ENCODE measurements at places on chromosomes 13 and 19.

- DNase-seq, result no peak
Observed at GRCh38 chr13:90721937-90722336, 625.5 kb upstream of the MIR17HG start.

GRCh38 chr13:44371421-44371820 is 2.2 kb upstream of the SERP2 start:
- no peak for DNase-seq

DNA sequence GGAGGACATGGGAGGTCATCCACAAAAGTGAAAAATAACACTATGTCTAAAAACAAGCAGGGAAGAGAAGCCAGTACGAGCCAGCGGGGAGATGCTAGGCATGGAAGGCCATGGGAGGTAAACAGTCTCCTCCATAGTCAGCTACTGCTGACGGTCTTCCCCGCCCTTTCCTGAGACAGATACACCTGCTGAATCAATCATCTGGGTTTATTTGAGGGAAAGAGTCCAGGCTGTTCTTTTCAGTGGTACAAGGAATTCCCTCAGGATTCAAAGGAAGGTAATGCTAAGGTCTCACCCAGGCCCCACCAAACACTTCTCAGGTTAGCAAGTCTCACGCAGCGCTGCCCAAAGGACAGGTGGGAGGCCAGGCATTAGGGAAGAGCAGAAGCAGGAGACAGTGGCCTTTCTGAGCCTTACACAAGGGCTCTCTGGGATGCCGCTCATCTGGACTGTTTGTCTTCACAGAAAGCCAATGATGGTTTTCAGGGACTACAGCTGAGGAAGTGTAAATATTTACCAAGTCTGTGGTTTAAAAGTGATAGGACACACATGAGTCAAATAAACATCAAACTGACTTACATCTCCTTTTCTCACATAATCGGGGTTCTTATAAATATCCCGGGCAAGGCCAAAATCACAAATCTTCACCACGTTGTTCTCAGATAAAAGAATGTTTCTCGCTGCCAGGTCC is 173.9 kb downstream of the FLT1 start:
- no peak for DNase-seq

DNA sequence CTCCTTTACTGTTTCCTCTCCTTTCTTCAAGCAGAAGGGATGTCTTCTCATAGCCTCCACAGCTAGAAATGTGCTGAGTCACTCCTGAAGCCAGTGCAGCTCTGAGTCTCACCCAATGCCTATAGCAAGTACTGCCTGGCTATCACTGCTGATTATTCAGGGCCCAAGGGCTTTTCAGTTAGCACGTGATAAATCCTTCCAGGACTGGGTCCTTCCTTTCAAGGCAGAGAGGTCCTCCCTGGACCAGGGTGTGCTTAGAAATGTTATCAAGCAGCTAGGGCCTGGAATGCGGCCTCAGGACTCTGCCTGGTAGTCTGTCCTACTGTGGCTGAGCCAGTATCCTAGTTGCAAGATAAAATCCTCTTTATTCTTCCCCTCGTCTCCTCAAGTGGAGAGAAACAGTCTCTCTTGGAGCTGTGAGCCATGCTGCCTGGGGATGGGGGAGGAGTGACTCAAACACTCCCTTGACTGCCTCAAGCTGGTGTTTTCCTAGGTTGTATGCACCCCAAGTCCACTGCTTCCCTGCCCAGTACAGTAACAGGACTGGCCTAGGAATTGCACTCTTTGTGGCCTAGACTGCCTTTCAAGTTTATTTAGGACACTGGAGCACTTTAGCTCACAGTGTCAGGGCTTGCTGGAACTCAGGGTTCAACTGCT is 198.7 kb upstream of the SERP2 start:
- no peak for DNase-seq

DNA sequence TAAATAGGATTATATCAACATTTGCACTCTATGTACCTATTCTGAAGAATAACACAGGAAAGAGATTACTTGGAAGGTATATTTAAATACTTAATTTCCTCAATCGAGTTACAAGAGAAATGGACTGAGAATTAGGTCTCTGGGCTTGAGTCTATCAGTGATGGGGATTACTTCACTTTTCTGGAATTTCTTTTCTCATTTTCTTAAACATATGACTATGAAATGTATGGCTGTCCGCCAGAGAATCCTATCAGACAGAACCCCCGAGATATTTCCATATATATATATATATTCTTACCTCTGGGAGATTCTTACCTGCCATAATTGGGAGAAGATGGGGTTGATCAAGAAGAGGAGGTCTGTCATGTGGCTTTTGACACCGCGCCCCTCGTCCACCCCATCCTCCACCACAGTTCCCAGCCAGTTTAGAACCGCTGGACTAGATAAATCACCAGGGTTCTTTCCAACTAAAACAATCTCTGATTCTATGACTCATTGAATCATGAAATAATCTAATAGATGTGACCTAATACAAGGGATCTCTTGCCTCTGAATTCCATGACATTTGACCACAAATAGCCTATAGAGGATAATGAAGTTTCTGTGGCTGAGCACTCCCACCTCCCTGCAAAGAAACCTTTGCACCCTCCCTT is 231.3 kb downstream of the TBC1D4 start:
- no peak for DNase-seq

DNA sequence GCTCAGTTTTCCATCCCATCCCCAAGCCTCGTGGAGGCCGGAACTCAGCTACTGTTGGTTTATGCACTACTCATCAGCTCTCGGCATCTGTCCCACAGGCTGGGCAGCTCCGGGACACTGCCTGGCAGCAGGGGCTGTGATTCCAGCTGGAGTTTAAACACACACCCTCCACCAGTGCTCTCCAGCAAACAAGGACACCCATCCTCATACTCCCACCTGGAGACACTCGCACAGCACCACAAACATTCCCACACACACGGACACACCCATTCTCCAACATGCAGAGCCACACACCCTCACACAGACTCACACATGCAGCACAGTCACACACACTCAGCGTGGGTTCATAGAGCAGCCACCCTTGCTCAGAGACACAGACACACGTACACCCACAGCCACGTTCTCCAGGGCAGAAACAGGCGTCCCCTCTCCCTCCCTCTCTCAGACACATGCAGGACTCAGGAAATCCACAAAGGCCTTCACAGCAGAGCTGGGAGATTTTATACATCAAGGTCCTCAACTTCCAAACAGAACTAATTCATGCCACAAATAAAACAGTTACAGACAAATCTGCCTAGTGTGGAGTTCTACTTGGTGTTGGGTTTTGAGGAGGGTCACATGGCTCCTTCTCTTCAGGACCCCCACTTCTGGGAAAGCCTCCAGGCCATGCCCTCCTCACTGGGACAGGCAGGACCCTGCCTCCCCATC is 785.4 kb downstream of the UQCRFS1 start:
- DNase-seq, result no peak

- no peak for DNase-seq
Observed at GRCh38 chr19:8141726-8142512, 7.5 kb downstream of the FBN3 start.

DNA sequence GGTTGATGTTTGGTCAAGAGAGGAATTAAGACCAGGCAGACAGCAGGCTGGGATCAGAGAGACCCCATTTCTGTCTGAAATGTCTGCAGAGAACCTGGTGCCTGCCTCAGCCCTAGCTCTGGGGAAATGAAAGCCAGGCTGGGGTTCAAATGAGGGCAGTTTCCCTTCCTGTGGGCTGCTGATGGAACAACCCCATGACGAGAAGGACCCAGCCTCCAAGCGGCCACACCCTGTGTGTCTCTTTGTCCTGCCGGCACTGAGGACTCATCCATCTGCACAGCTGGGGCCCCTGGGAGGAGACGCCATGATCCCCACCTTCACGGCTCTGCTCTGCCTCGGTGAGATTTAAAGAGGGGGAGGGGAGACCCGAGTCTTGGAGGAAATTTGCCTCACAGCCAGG is at the start of gene LILRB4:
Gene LILRB4 (plus strand): TSS at position 256 of the 400 bp plus-strand sequence. CDS start 49 bp downstream, at position 305.
- no peak for DNase-seq
